RCC 7860 (cell line): ENCODE measurements at places on chromosomes 5 and 9.

DNA sequence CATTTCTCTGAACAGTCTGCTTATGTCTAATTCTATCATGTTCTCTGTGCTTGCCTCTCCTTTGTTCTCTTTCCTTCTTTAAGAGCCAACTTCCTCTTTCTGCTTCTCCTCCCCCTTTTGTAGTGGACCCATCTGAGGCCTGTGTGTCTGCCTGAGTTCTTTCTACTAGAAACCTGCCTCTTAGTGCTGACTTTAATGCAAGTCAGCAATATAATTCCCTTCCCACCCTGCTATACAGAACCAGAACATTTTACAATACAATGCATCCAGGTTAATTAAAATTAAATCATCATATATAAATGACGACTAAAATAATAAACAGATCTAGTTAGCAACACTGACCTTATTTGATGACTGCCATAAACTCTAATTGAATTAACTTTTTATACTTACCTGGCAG lies 82.6 kb upstream of the GAS1 start:
- DNase-seq: no peak

DNA sequence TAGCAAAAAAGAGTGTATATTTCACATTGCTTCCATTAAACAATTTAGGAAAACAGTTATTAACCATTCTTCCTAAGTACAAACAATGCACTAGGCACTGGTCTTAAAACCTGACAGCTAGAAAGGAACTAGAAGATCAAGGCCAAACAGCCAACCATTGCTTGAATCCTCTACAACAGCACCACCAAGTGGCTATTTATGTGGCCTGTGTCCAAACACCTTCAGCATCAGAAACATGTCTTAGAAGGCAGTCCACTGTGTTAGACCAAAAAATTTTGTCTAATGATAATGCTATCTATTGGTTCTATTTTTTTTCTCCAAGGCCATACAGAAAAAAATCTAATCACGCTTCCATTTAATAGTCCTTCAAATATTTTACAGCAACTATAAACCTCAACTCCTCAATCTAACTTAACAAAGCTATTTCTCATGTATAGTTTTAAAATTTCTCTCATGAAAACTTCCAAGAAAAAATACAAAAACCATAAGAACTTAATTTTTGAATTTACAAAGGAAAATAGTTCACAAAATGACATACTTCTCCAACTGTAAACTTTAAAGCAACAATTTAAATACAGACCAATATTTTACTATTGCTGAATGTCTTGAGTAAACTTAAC lies 36.1 kb downstream of the CAAP1 start:
- DNase-seq: peak; percentile 14

- DNase-seq: peak; percentile 65
These were observed 71.9 kb upstream of the RANBP3L start for GRCh38 chr5:36373527-36374086.

- peak; percentile 17 for DNase-seq
These were observed 35.4 kb downstream of the UBE2R2 start for GRCh38 chr9:33852216-33852826.

GRCh38 chr5:3389471-3390026 lies 206.1 kb upstream of the IRX1 start:
- no peak for DNase-seq

GRCh38 chr5:149886692-149887470 lies 57.7 kb downstream of the PDE6A start:
- DNase-seq: peak; percentile 17

- DNase-seq: no peak
These were observed 15.8 kb downstream of the DNAJA1 start for GRCh38 chr9:33040792-33041431.

DNA sequence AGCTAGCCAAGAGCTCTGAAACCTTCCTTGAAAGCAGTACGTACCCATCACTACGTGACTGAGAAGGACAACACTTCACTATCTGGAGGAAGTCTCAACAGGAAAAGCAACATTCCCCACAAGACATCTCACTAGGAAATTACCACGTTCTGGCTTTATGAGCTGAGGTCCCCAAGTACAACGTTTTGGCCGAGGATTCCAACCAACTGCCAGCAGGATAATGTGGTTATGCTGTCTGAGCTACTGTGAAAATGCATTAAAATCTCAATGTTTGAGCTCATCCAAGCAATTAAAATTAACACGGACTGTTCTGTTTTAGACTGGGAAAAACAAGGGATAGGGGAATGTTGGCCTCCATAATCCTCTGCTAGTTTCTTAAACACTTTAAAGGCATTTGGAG lies 16.4 kb downstream of the MED27 start:
- no peak for DNase-seq

- DNase-seq: no peak
These were observed 47.3 kb upstream of the CEP78 start for GRCh38 chr9:78188594-78188993.

DNA sequence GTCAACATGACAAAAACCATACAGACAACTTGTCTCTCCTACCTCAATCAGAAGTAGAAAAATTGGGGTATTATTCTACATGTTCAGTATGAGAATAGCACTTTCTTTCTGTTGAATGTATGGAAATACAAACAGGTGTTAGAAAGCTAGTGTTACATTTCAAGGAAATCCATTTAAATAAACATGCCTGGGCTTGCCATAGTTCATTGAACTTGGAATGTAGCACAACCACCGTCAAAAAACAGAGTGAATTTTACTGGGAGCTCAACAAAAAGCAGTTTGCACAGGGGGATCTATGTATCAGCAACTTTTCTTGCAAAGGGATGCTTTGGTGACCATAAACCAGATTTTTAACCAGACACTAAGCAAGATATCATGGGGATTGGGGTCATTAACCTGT lies 307.9 kb upstream of the SMARCA2 start:
- no peak for DNase-seq

DNA sequence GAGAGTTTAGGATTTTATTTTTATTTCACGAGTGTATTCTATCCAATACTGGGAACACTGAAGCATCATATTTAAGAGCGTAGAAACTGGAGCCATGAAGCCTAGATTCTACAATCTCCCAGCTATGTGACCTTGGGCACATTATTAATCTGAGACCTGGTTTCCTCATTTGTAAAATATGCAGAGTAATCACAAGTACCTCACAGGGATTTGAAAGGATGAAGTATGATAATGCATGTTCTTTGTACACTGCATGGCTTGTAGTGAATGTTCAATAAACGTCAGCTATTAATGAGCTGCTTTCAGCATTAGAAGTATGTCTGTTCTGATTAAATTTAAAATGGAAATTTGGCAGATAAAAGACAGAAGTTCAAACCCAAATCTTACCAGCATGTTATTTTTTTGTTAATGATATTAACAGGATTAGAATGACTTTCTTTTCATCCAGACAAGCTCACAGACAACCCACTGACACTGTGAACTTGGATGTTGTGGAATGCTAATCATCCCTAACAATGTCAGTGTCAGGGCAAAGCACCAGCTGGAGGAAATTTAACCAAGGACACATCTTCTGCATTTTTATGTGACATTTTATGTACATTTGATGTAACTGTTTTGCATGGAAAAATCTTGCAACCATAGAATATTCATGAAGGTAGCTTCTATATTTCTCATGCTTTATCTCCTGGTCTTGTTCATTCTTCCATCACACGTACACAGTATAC lies 27.1 kb upstream of the CTXN3 start:
- DNase-seq: no peak

DNA sequence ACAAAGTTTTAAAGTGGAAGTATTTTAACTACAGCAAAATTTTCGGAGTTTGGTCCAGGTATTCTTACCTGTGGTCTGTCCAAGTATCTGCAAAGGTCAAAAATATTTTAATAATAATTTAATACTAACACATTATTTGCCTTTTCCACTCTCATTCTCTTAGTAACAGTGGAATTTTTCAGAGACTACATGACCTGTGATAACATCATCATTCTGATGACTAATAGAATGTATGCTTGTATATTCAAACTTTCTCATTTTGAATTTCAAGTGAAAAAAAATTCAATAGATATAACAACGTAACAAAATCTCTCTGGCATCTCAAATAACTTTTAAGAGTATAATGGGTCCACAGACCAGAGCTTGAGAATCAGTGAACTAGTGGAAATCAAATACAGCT lies 78.3 kb downstream of the FBXL17 start:
- DNase-seq: no peak

- DNase-seq: no peak
These were observed 24.7 kb upstream of the TNFSF8 start for GRCh38 chr9:114954956-114955582.

DNA sequence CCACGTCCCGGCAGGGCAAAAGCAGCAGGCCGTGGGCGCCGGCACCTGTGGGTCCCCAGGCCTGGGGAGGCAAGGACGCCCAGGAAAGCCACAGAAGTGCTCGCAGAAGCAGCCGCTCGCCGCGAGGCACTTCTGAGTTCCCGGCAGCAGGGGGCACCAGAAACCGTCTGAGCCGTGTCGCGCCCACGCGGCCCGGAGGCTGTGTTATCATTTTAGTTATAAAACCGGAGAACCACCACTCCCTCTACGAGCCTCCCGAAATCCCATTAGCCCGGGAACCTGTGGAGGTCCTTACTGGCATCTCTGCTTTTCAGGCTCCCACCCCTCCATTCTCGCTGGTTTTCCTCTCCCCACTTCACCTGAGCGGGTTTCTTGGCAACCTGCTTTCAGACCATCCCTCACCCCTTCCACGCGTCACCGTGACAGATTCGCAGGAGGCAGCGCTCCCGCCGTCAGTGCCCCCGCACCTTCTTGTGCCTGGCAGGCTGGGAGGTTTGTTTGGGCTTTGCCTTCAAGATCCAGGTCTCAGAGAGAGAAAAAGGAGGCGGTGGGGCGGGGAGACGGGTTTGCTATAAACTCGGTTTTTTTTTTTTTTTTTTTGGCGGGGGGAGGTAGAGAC lies 2.3 kb downstream of the GDNF start:
- no peak for DNase-seq

DNA sequence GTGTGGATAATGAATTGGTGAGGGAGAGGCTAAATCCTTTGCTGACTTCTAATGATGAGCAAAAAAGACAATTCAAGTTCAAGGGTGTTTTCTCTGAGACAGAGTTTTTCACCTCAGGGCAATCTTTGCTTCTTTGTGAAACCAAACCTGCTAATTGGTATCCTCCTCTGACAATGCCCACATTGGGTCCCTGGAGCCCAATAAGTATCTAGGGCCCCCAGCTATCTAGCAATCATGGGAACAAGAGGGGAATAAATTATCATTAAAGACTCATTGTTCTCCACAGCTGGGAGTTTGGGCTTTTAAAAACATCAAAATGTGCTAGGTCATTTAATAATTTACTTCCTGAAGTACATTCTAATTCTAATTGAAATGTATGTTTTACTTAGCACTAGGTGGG lies 227.3 kb downstream of the TMEM167A start:
- DNase-seq: no peak

GRCh38 chr5:163504079-163504931 lies 1.1 kb upstream of the MAT2B start:
- DNase-seq: peak; percentile 38

DNA sequence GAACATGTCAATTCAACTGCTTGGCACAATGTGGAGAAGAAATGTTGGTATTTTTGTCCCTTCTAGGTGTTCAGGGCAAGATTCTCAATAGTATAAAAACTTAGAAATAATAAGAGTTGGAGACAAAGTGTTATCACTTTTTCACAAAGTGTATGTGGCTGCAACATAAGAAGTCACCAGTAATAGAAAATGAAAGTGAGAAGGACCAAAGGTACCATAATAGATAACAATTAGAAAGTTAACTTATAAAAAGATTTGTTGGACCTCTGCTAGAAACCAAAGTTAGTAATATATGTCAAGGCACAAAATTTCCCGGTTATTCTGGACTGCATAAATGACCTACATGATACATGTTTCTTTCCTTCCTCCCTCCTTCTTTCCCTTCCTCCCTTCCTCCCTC lies 1535.3 kb downstream of the EFNA5 start:
- no peak for DNase-seq

- peak; percentile 62 for DNase-seq
These were observed 67.8 kb downstream of the NIPSNAP3B start for GRCh38 chr9:104831681-104832080.

DNA sequence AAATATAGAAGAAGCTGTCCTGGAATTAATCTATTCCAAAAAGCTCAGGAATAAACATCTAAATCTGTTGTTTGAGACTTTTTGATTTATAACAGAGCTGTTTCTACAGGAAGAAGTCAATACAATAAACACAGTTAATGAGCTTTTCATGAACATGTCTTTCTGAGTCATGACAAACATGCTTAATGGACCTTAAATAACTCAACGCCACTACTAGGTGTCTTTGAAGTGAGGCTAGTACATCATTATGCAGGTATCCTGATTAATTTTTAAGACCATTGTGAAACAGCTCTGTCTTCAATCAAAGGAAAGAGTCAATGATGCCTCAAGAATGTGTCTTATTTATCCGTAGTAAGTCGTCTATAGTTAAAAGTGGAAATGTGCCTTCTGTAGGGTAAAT lies 131.6 kb downstream of the GABRB2 start:
- no peak for DNase-seq

- DNase-seq: peak; percentile 78
These were observed 52.9 kb downstream of the LRSAM1 start for GRCh38 chr9:127503947-127504886.

DNA sequence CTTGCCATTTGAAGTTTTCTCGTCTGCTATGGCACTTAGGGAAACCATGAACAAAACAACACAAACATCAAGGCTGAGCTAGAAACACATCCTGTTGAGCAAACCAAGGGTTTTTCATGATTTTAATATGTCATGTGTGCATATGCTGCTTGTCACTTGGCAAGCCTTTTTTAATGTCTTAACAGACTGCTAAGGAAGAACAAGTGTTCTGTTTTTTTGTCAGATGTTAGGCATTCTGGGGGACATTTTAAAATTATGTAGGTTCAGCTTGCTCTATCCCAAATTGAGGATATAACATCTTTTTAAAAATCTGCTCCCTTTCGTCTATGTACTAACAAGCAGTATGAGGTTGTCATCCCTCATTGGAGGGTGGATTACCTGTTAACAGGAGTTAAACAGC lies 150.3 kb downstream of the HTR1A start:
- no peak for DNase-seq

- no peak for DNase-seq
These were observed 708 bp downstream of the RXRA start for GRCh38 chr9:134326724-134327601.

- no peak for DNase-seq
These were observed 35.9 kb downstream of the ARPC5L start for GRCh38 chr9:124897570-124898460.

GRCh38 chr5:56814963-56815657 lies at the start of gene MAP3K1:
TSS of gene MAP3K1 (plus strand) at chr5:56815549. CDS start at chr5:56815574, 25 bp downstream.
- DNase-seq: peak; percentile 53

- no peak for DNase-seq
These were observed 1.1 kb upstream of the SNX24 start for GRCh38 chr5:122844136-122844909.

- DNase-seq: peak; percentile 11
These were observed 97.3 kb upstream of the HMHB1 start for GRCh38 chr5:143714629-143715028.
